Left lung (tissue), 14 donors: ENCODE measurements at places on chromosomes 3 and 15.
A peak's percentile ranks its signal among the peaks of the same experiment; 100 is the strongest.

DNA sequence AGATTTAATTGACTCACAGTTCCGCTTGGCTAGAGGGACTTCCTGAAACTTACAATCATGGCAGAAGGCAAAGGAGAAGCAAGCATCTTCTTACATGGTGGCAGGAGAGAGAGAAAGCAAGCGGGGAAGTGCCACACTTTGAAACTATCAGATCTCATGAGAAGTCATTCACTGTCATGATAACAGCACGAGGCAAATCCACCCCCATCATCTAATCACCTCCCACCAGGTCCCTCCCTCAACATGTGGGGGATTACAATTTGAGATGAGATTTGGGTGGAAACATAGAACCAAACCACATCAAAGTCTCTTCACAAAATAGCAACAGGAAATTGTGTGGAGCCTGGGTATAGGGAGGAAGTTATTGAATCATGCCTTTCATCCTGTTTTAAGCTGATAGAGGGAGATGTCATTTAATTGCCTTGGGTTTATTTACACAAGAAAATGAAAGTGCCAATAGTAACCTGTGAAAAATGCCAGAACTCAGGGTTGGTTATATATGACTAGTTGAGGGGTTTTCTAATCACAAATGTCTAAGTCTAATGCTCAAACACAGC, 624.8 kb upstream of the LMCD1 start:
- DNase-seq: no peak

GRCh38 chr3:195760345-195761122, 39.8 kb downstream of the MUC20 start:
- DNase-seq: peak; percentile 71

DNA sequence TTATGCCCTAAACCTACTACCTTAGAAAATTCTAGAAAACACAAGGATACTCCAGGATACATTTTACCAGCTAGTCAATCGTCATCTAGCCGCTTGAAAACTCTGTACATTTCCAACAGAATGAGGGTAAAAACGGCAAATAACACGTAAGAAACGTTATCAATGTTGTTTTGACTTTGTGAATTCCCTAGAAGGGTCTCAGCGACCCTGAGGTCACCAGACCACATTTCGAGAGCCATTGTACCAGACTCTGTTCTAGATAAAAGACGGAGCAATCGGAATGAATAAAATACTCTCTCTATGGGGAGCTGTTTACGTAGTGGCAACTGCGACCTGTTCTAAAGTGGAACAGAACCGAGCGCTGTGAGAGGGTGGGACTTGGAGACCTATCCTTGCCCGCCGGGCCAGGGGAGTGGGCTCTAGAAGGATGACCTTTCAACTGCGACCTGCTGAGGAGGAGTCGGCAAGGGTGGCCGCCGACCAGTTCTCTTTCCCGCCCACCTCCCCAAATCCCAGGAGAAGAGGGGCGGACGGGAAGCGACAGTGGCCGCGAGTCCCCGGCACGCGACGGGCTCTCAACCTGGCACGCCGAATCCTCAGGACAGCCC, 778 bp upstream of the AP4E1 start:
- DNase-seq: peak; percentile 16

GRCh38 chr3:71512000-71512399, 71.5 kb downstream of the FOXP1 start:
- DNase-seq: no peak

- no peak for DNase-seq
These were observed 815 bp upstream of the ZNF280D start for GRCh38 chr15:56734013-56734635.
